ENCODE measurements at places on chromosomes 5 and 9.

GRCh38 chr5:61886214-61886613, 419.8 kb upstream of the KIF2A start:
- DNase-seq = no peak

- DNase-seq = no peak
Measured at GRCh38 chr9:79215821-79216220, 355.9 kb upstream of the TLE4 start.

GRCh38 chr5:163436515-163436914, 880 bp upstream of the CCNG1 start:
- no peak for DNase-seq

- DNase-seq = no peak
Measured at GRCh38 chr9:111743275-111743674, 51.5 kb downstream of the SHOC1 start.

- DNase-seq = no peak
Measured at GRCh38 chr5:17766031-17766430, 131.8 kb downstream of the TAF11L14 start.

DNA sequence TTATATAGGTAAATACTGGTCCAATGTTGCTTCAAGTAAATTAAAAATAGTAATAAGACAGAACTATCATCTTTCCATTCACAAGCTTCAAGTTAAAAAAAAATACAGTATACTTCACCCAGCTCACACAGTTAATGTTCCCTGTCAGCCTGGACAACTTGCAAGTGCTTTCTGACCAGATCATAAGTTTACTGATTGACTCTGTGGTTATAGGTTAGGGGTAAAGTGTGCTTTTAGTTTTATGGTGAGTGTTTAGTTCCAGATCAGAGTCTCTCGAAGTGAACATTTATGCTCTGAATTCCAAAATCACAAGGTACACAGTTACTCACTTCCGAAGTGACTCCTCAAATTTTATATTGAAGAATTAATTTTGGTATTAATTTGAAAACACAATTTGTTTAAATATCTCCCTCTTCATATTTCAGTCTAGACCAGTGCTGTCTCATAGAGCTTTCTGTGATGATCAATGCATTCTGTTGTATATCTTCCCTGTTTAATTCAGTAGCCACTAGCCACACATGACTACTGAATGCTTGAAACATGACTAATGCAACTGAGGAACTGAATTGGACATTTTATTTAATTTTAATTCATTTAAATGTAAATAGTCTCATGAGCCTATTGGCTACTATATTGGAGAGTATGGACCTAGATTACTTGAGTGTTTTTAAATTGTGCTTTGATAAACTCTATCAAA, 90.7 kb downstream of the MEF2C start:
- DNase-seq = no peak

- DNase-seq = no peak
Measured at GRCh38 chr5:7917130-7918123, 48.5 kb downstream of the MTRR start.

GRCh38 chr9:18699764-18700163, 225.8 kb downstream of the ADAMTSL1 start:
- no peak for DNase-seq

- DNase-seq = no peak
Measured at GRCh38 chr5:35776757-35777156, 79.9 kb upstream of the IL7R start.

GRCh38 chr5:148469501-148469935, 85.8 kb downstream of the FBXO38 start:
- no peak for DNase-seq

DNA sequence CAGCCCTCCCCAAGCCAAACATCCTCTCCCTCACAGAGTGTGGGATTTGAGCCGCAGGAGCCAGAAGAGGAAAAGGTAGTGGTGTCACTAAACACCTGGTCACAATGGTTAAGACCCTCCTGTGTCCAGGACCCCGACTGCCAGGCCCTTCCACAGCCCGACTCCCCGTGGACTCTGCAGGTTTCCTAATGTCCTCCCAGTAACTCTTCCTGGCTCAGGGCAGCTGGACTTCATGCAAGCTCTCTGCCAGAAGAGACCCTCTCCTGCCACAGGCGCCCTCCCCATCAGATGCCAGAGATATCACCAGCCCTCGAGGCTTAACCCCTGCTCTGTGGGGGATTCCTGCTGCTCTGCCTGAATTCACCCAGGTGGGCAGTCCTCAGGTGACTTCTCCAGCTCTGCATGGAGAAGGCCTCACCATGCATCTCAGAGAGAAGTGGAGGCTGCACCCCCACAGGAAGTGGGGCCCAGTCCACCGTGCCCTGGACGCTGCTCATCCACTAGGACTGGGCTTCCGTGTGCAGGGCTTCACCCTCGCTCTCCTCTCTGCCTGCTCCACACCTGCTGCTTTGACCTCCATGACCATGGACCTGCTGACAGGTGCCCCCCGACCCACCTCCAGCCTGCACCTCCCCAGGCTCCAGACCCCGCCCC, 111.2 kb downstream of the ADAMTS2 start:
- DNase-seq = no peak

DNA sequence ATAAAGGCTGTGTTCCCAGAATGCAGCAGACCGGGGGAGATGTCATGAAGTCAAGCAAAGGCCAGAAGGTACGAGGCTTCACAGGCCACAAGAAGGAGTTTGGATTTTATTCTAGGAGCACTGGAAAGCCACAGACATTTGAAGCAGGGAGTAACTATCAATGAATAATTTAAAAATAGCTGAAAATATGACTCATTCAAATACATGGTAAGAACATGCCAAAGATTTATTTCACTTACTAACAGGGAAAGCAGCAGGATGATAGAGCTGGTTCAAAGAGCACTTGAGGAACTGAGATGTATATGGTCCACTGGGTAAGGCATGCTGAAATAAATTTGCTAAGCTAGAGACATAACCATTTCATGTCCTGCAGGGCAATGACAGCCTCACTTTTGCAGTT, 53.2 kb downstream of the MSX2 start:
- no peak for DNase-seq

DNA sequence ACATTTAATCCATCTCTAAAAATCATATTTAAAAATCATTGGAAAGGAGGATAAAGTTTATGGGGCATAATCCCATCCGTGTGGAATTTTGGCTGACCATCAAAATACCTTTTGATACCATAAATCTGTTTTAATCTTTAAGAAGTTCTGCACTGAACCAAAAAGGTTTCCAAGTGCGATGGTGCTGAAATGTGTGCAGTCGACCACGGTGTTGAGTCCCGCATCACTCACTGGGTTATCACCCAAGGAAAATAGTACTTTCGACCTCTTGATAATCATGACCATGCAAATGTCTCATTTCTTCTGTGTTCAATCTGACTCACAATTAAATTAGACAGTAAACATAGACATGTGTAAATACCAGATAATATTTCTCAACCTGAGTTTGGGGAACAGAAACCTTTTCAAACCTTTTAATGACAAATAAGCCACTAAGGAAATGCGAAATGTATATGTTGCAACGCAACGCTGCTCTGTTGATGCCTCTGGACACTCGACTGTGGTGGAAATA, 62.0 kb upstream of the CDH6 start:
- no peak for DNase-seq

GRCh38 chr5:81140441-81140840, 92.7 kb upstream of the CKMT2 start:
- DNase-seq = no peak

DNA sequence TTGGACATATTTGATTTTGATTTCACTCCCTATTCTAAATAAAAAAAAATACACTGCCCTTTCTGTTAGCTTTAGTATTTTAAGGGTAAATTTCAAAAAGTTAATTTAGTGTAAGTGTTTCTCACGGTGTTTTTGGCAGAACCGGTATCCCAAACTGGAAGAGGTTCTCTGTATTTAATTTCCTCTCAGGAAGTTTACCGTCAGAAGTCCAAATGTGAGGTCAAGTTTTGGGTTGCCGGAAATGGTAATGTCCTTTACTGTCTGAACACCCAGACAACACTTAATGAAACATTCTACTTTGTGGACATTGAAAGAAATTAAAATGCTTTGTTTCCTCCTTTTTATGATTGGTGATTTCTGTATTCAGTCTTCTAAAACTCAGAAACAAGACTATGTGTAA, 148.7 kb upstream of the CDKN2B start:
- DNase-seq = no peak

- no peak for DNase-seq
Measured at GRCh38 chr9:569296-569695, 272.2 kb upstream of the DMRT1 start.

- DNase-seq = no peak
Measured at GRCh38 chr9:77978086-77978781, 53.4 kb downstream of the GNAQ start.

- no peak for DNase-seq
Measured at GRCh38 chr5:158903006-158903405, 196.7 kb downstream of the EBF1 start.

GRCh38 chr9:97447001-97447400, 35.1 kb downstream of the TDRD7 start:
- DNase-seq = no peak

GRCh38 chr5:3852161-3852916, 256.7 kb downstream of the IRX1 start:
- DNase-seq = no peak

DNA sequence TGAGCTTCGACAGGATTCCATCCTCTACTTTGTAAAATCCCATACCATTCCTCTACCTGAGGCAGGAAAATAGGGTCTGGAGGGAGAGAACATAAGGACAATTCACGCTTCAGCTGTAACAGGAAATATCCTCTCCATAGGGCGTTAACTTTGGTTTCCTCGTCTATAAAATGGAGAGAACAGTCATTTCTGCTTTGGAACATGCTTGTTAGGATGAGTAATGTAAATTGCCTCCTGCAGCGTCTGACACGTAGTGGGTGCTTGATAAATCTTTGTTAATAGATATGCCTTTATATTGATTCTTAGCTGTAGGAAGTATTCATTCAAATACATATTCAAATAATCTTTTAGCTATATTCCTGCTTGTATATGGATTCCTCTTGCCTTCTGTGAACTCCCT, 711 bp upstream of the SUB1 start:
- DNase-seq = no peak

GRCh38 chr5:74286734-74287695, 353.5 kb downstream of the ENC1 start:
- DNase-seq = no peak

DNA sequence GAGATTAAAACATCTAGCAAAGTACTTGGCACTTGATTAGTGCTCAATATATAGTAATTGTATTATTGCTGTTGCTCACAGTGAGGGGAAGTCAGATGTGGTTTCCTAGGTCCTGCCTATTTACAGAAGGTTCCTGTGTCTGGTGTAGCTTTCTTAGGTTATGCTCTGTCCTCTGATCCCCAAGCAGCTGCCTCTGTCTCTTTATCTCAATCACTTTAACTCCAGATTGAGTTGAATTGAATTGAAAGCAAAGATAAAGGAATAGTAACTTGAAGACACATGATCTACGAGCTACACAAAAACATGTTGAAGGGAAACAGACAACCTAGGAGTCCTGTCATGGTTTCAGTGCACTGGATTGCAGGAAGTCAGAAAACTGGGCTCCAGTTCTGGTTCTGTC, 113.9 kb upstream of the ADAMTSL1 start:
- no peak for DNase-seq

- no peak for DNase-seq
Measured at GRCh38 chr9:82567953-82568352, 495.0 kb downstream of the RASEF start.

- DNase-seq = peak; percentile 45
Measured at GRCh38 chr9:38066914-38067858, 1.8 kb downstream of the SHB start.

GRCh38 chr5:174300118-174300940, 254.8 kb downstream of the NSG2 start:
- DNase-seq = no peak

DNA sequence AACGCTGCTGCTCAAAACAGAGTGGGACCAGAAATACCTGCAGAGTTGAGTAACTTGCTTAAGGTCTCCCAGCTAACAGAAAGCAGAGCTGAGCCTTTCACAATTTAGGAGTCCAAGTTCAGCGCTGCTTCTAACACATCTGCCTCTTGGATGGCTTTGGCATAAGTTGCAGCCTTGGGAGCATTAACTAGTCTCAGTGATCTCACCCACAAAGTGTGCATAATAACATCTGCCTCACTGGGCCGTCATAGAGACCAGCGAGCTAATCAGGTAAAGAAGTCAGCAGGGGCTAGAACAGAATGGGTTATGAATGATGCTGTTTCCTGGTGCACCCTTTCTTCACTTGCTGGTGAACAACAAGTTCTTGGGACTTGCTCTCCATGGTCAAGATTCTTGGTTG, 36.5 kb downstream of the WWC1 start:
- no peak for DNase-seq

- no peak for DNase-seq
Measured at GRCh38 chr5:57002959-57003485, 51.1 kb upstream of the MIER3 start.

- no peak for DNase-seq
Measured at GRCh38 chr5:23400951-23401350, 106.5 kb upstream of the PRDM9 start.

DNA sequence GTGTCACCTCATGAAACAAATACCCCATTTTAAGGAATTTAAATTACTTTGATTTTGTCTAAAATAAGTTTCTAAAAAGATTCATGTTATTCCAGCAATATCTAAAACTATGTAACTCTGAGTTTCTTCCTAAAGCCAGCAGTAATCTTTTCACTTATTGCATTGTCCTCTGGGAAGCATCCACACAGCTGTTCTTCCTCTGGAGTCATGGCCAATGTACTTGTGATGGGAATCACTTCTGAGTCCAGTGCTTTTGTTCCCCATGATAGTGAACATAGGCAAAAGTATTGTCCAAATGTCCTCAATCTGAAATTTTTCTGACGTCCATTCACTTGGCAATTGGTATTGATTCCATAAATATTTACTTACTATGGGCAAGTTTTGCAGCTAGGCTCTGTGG, 125.0 kb downstream of the STARD4 start:
- no peak for DNase-seq

DNA sequence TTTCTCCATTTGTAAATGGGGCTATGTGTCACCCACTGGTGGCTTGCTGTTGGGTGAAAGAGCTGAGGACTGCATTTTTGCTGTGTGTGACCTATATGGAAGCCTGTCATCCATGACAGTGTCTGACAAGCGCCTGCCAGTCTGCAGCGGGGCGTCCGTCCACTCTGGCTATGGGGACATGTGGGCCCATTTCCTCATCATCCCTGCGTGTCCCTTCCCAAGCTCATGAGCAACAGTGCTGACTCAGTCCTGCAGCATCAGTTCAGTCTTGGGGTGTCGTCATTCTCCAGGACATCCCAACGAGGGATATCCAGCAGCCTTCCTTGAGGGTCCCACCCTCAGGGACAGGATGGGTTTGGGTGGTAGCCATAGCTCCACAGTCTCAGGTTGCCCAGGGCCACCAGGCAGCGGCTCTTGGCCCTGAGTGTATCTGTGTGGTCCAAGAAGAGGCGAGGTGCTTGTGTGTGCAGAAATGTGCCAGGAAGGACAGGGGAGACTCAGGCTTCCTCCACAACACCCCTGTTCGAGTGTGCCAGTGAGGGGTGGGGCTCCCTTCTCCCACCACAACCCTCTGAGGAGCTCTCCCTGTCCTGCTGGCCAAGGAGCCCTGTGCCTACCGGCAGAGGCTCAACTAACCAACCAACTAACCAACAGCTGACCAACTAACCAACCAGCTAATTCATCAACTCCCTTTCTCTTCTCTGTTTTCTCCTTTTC, 2.1 kb downstream of the FGD3 start:
- DNase-seq = no peak
